Activated CD8-positive, alpha-beta T cell treated with anti-CD3 and anti-CD28 coated beads for 36 hours (primary cell): ENCODE measurements at places on chromosomes 1 and 21.

DNA sequence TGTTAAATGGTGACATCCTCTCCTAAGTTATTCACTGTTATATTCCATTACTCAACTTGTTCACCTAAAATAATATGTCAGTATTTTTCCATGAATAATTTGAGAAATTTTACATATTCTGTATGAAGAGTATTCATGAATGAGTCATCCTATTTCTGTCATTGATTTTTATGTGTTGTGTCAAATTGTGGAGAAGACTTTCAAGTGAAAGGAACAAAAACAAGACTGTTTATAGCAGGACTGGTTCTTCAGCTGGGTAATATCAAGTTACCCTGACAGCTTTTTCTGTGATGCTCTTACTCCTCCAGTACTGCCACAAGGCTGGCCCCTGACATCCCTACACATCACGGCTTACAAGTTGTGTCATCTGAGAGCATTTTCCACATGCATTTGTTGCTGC lies 847.7 kb downstream of the NCAM2 start:
- DNase-seq, result no peak

DNA sequence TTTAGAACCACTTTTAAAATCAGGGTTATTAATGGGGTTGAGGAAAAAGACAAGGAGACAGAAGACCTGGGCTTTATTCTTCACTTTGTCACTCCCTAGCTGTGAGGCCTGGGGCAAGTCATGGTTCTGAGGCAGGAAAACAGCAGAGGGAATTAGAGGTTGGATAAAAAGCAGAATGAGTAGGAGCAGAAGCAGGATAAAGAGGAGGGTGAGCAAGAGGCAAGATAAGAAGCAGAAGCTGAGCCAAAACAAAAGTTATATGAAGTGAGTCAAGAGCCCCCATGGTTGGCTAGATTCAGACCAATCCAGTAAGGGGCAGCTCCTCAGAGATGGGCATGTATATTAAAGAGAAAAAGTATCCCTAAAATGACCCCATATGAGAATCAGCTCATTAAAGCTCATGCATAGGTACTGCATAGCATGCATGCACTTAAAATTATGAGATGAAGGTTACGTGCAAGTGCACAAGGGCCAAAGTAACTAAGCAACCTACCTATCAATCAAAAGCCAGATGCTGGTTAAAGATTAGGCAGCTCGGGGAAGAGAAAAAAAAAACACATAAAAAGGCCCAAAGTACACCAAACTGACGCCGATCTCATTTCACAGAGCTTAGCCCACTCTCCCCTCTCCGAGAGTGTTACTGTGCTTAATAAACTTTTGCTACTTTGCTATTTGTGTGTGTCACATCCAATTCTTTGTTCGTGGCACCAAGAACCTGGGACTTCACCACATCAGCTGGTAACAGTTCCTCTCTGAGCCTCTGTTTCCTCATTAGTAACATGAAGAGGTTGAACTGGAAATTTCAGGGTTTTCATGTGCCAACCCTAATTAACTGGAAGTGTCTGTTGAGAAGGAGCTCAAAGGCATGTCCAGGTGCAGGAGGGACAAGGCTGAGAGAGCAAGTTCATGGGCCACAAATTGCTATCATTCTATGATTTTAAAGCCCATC lies 2.2 kb downstream of the AVPR1B start:
- no peak for DNase-seq

DNA sequence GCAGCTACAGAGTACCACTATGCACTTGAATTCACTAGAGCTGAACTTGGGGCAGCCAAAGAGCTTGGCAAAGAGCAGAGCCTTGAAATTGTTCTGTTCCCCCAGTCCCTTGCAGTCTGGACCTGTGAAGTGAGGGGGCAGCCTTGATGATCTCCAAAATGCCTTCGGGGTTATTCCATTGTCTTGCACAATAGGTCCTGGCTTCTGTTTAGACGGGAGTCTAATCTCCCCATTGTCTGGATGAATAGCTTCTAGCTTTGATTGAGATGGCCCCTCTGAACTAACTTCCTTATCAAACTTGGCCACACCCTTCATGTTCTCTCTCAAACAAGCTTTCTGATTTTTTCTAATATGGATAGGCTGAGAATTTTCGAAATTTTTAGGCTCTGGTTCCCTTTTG lies 72.6 kb downstream of the PGM1 start:
- no peak for DNase-seq

DNA sequence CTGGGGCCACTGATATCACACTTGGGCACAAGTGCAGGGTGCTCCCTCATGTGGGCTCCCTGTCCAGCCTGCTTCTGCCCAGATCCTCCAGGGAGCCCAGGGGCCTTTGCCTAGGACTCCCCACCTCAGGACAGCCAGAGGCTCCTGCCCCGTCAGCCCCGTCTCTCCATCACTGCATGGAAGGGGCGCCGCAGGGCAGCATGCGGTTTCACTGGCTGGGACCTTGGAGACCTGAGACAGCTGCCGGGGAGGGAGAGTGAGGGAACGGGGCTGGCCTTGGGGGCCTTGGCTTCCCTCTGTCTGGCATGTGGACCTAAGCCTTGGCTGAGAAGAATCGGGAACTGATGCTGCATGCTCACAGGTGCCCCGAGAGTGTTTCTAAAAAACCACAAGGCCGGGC lies 46.5 kb downstream of the KCNAB2 start:
- DNase-seq, result no peak

DNA sequence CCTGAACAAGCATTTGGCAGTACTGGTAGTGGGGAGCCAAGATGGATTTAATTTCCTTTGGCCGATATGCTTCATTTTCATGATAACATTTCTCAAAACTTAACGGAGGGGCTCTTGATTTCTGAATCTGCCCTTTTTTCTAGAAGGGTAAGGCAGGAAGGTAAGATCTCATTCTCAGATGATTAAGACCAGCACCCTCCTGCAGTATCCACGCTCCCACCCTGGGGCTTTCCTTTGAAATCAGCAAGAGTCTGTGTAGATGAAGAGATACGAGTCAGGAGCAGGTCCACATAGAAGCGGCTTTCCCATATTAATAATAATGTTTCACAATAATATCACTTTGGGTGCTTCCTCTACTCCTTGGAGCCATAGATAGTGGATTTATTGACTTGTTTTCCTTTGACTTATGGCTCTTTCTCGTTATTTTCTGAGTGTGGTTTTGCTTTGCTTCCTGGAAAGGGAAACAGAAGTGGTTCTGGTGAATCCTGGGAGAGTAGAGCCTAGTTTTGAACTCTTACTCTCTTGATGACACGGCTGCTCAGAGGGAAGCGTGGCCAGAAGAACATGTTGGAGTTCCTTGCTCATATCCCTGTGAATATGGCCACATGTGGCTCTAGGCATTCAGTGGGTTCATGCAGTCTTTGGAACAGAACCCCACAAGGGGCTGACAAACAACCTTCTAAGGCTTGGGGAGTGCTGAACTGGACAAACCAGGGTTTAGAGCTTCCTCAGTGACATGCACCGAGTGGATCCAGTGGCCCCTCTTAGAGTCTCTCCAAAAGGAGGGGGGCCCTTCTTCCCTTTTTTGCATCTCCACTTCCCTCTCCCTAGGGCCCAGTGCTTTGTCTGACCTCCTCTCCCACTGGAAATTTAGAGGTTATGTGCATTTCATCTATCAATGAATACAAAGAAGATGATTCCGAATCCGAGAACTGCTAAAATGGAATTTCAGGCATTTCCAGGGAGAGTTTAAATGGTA lies 195.7 kb downstream of the DYRK1A start:
- DNase-seq, result no peak

DNA sequence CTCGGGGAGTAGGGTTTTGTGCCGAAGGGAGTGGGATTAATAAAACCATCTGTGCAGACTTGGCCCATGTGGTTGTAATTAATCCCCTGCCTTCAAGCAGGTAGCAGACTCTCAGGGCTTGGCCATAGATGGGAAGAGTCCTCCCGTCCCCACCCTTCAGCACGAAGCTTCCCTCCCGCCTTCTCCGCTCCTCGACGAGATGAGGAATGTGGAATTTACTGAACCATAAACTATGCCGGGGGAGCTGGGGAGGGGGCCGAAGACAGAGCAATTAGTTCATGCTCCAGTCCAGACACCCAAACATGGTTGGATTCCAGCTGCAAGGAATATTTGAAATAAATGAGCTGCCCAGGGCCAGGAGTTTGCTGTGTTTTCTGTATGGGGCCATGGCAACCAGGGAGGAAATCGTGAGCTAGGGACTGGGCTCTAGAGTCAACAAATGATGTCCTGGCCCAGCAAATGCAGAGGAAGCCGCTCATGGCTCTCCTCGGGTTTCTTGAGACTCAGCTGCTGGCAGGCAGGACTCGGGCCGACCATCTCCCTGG lies 78.8 kb downstream of the SPSB1 start:
- DNase-seq, result no peak

- DNase-seq, result no peak
Observed at GRCh38 chr1:42490237-42490636, 27.2 kb downstream of the CCDC30 start.

- DNase-seq, result no peak
Observed at GRCh38 chr21:28548291-28548690, 444.4 kb downstream of the LTN1 start.

DNA sequence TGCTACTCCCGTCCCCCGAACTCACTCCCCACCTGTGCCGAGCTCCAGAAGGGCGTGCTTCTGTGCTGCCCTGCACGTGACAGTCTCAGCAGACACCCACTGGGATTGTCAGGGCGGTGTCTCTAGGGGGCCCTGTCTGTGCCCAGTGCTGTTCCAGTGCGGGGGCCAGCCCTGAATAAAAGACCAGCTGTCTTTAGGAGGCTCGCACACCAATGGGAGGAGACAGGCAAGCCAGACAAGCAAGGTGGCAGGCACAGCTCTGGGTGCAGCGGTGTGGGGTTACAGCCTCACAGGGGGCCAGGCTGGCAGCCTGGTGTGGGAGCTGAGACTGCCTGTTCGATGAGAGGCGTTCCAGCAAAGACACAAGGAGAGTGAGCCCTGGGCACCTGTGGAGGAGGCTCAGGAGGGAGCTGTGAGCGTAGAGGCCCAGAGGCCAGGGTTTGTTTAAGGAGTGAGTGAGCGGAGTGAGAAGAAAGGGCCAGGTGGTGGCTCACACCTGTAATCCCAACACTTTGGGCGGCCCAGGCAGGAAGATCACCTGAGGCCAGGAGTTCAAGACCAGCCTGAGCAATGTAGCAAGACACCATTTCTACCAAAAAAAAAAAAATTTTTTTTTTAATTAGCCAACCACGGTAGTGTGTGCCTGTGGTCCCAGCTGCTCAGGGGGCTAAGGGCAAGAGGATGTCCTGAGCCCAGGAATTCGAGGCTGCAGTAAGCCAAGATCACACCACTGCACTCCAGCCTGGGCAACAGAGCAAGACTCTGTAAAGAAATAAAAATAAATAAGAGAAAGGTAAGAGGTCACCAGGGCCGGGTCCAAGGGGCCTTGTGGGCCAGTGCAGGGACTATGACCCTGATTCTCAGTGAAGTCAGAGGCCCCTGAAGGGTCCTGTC lies 48.2 kb upstream of the ARHGEF16 start:
- DNase-seq, result no peak

DNA sequence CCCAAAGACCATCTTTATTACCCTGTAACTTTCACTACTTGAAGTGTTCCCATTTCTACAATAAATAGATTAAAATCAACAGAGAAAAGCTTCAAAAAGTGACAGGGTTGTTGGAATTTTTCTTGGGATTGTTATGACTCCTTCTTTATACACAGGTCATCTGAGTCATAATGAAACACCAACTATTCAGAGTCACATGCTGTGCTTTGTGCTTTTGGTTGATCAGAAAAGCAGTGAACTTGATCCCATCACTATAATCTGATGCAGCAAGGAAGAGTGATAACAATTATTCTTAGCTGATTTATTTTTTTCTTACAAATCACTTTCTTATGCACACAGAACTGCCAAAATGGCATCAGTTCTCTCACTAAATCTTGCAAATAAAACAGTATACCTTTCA lies 422.9 kb downstream of the PTBP2 start:
- no peak for DNase-seq

- DNase-seq, result peak; percentile 80
Observed at GRCh38 chr1:234676103-234676594, 66.2 kb upstream of the IRF2BP2 start.

DNA sequence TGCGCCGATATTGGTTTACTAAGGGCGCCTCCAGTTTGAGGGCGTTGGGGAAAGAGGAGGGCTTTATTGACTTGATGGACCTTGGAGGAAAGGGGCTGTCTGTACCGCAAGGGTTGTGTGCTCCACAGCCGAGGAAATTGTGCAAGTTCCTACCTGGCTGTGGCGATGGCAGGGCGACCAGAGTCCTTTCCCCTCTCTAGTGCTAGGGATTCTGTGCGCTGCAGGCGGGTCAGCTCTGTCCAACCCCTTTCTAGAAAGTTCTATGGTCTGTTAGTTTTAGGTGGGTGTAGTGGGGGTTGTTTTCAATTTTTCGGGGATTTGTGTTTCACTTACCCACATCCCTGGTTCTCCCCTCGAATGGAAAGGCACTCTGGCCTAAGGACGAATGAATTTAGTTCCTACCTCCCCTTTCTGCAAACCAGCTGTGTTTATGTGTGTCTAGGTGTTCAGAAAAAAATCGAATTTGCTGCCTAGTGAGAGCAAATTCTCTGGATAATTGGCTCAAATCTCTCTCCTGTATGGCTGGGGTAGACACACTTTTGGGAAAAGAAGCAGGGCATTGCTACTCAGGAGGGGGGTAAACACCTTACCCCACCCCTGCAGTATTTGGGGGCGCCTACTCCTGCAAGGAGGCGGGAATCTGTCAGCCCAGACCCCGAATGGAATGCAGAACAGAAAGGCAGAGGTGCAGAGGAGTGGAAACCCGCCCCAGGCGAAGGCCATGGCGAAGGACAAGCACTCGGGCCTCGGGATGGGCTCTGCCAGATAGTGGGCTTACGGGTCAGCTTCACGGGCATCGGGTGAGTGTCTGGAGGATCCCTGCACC lies 2.0 kb downstream of the DMBX1 start:
- no peak for DNase-seq

GRCh38 chr1:109495738-109496137 lies 1.8 kb downstream of the CYB561D1 start:
- no peak for DNase-seq

DNA sequence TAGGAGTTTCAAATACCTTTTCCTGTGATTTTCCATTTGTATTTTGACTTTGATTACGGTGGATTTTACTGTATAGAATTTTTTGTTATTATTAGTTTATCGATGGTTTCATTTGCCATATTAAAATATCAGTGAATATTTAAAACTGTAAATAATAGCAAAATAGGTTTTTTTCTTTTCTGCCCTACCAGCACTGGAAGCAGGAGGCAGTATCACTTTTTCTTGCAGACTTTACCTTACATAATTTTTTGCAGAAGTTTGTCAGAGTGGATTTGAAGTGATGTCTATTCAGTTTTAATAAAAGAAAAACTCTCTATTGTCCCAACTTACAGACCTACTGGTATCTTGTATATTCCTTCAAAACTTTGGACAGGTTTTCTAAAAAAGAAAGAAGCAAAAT lies 213.6 kb downstream of the CENPF start:
- DNase-seq, result no peak
